ENCODE measurements at places on chromosomes 1 and 21.
A peak's percentile ranks its signal among the peaks of the same experiment; 100 is the strongest.

- no peak for DNase-seq
Measured at GRCh38 chr1:184509105-184509504, 122.3 kb downstream of the C1orf21 start.

- no peak for DNase-seq
Measured at GRCh38 chr1:119634016-119634415, 14.1 kb downstream of the ZNF697 start.

GRCh38 chr1:209737118-209737505 lies 18.7 kb upstream of the TRAF3IP3 start:
- no peak for DNase-seq

GRCh38 chr21:41953831-41954653 lies at the start of gene C2CD2:
TSS of gene C2CD2 (minus strand) at chr21:41954018. CDS start at chr21:41953648, 370 bp downstream.
- DNase-seq, result peak; percentile 47

- no peak for DNase-seq
Measured at GRCh38 chr1:5297180-5297885, 642.9 kb downstream of the AJAP1 start.

GRCh38 chr1:222068101-222068500 lies 326.2 kb upstream of the DUSP10 start:
- no peak for DNase-seq

GRCh38 chr1:78348496-78349284 lies 142.1 kb upstream of the PTGFR start:
- no peak for DNase-seq

GRCh38 chr1:205052690-205053089 lies 9.7 kb downstream of the CNTN2 start:
- DNase-seq, result no peak

- DNase-seq, result no peak
Measured at GRCh38 chr1:77089756-77090155, 129.5 kb downstream of the PIGK start.

DNA sequence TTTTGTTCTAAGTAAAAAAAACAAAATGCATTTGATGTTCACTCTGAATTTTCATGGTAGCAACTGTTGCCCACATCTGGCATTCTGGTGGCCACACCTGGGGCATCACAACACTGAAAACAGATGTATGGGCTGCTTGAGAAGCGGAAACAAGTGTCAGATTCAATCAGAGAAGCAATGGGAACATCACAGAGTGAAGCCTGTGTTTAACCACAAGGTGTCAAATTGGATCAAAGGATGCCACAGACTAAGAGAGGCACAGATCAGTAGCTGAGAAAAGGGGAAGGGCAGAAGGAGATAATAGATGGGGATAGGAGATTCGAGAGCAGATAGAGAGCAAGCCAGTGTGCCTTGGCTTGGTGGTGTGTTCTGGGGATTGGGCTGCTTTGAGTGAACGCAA lies 49.8 kb upstream of the MTF2 start:
- no peak for DNase-seq

DNA sequence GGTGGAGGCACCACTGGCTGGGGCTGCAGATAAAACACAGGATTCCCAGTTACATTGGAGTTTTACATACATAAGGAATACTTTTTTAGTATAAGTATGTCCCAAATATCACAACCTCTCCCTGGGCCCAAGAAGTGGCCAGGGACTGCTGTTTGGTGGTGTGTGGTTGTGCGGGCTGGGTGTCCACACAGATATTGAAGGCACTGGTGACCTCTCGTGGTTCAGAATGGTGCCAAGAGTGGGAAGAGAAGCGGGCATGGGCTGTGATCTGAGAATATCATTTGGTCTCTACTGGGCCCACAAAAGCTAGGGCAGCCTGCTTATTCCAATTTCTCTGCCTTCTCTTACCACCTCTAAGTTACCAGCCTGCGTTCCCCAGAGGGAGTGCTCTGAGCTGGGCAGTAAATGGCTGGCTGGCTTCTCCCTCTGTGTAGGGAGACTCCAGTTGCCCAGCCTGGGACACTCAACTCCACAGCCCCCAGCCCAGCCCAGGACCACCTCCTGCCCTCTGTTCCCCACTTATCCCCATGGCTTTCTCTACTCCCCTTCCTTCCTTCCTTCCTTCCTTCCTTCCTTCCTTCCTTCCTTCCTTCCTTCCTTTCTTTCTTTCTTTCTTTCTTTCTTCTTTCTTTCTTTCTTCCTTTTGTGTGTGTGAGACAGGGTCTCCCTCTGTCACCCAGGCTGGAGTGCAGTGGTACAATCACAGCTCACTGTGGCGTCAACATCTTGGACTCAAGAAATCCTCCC lies 42.8 kb upstream of the RD3 start:
- no peak for DNase-seq

DNA sequence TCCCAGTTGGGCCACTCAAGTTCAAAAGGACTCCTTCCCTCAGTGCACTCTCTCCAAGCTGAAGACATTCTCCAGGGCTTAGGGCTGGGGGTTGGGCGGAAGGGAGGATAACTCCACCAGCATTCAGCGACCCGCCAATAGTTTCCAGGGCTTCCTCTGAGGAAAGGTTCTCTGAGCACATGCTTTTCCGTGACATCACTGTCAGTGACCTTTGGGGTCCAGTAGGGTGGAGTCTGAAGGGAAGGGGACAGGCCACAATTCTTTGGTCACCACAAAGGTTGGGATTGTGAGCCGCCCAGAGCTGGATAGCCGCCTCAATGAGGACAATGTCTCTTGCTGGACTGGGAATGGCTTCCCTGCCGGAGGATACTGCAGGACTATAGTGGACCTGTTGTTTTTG lies 22.8 kb upstream of the RXRG start:
- no peak for DNase-seq

- no peak for DNase-seq
Measured at GRCh38 chr21:17726047-17726829, 92.9 kb downstream of the C21orf91 start.

DNA sequence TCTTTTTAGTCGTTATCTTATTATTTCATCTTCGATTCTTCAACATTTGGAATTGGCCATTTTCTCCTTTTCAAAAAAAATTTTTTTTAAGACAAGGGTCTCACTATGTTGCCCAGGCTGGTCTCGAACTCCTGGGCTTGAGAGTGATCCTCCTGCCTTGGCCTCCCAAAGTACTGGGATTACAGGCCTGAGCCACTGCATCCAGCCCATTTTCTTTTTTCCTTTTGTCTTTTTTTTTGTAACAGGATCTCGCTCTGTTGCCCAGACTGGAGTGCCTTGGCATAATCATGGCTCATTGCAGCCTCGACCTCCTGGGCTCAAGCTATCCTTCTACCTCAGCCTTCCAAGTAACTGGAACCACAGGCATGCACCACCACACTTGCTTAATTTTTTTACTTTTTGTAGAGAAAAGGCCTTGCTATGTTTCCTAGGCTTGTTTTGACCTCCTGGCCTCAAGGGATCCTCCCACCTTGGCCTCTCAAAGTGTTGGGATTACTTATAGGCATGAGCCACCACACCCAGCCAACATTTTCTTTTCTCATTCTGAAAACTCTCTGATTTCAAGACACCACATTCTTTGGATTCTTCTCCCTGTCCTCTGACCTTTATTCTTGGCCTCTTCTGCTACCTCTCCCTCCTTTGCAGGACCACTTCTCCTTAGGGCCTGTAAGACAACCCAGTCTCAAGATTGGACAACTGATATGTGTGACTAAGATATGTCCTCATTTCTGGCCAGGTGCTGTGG lies 6.0 kb upstream of the MAP1LC3C start:
- no peak for DNase-seq

DNA sequence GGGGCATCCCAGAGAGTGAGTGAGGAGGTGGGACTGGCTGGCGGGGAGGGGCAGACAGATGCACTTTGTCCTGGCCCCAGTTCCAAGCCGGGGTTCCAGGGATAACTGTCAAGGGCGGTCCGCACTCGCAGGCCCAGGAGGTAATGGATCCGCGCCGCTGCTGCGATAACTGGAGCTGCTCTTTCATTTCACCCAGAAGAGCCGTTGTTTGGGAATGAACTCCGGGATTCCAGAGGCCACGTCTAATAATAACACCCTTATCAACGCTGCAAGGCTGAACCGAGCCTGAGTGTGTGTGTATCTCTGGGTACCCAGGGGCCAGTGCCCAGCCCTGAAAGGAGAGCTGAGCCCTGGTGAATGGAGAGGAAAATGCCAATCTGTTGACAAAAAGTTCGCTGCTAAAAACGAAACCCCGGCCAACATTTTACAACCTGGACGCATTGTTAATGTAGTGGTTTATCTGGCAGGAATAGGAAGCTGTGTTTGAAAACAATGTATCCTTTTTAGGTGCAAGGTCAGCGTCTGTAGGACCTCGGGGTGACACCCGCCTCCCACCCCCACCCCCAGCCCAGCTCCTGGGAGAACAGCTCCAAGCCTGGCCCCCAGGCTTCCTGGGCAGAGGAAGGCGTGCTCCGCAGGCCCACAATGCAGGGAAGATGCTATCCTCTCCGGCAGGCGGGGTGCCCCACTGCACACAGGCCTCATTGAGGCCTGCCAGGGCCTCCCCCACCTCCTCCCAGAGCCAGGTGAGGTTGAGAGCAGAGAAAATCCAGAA lies 119.7 kb downstream of the PROX1 start:
- DNase-seq, result no peak

- DNase-seq, result no peak
Measured at GRCh38 chr21:31803039-31804007, 69.5 kb upstream of the HUNK start.

DNA sequence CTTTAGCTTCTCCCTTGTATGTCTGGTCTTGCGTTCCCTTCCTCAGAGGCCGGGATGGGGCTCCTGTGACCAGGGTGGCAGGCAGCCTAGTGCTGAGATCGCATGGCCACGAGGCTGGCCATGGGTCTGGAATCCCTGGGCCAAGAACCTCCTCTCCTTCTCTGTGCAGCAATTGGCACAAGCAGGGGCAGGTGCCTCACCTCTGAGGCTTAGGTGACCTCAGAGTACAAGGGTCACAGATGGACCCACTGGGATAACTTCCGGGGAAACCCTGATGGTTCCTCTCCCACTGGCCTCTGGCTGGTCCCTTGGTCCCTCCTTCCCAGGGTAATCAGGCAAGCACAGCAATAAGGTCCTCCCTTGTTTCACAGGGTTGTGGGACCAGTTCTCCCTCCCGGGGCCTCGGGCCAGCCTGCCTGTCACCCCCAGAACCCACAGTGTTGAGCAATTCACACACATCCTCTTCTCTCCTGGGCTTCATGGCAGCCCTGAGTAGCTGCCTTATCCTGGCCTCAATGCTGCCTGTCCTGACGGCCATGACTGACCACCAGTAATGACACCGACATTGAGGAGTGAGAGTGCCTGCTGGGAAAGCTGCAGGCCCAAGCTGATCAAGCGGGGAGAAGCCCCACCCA lies 38.6 kb downstream of the BMP8A start:
- no peak for DNase-seq

- DNase-seq, result no peak
Measured at GRCh38 chr21:41506611-41507520, 1.1 kb downstream of the TMPRSS2 start.

GRCh38 chr1:220922951-220923350 lies 43.7 kb downstream of the HLX start:
- DNase-seq, result no peak

DNA sequence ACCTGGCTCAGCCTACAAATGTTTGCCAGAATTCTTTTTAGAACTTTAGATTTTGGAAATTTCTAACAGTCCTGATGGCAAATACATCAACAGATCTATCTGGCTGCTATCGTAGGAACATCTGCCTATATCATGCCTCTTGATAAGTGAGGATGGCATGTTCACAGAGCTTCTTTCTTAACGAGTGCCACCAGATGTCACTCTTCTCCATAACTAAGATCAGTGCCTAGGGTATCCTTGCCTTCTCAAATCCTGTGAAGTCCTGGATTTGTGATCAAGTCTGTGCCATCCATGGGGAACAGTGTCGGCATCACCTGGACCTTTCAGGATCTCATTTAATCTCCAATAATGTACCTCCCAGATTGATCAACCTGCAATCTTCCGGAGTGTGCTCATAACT lies 36.5 kb upstream of the CD5L start:
- peak; percentile 14 for DNase-seq

DNA sequence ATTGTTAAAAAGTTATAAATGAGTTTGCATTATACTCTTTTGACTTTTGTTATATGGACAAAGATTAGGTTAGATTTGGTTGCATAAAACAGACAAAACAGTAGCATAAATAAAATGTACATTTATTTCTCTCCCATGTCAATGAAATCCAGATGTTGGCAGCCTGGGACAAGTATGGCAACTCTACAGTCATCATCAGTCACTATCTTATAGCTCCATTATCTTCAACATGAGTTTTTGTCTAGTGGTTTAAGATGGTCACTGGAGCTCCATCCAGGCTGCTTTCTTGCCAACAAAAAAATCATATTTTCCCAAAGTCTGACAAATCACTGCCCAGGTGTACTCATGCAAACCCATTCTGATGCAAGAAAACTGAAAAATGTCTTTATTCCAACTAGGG lies 83.8 kb downstream of the CD58 start:
- no peak for DNase-seq

GRCh38 chr1:116504308-116505156 lies 66.3 kb downstream of the CD58 start:
- DNase-seq, result peak; percentile 30

DNA sequence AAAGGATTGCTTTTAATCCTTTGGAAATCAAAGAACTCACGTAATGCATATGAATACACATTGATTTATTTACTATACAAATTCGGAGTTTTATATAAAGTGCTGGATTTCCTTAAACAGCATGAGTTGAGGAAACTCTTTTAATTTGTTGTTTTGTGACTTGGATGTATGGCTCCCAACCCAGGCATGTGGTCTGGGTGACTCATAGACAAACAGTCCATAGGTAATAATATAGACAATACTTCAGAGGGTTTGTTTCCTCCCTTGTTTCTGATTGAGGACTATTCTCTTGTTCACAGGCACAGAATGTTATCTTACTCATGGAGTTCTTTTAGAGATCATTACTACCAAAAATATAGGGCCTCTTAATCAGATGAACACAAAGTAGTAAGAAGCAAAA lies 43.8 kb downstream of the XPR1 start:
- no peak for DNase-seq

GRCh38 chr1:198185759-198186158 lies 29.0 kb downstream of the NEK7 start:
- no peak for DNase-seq

DNA sequence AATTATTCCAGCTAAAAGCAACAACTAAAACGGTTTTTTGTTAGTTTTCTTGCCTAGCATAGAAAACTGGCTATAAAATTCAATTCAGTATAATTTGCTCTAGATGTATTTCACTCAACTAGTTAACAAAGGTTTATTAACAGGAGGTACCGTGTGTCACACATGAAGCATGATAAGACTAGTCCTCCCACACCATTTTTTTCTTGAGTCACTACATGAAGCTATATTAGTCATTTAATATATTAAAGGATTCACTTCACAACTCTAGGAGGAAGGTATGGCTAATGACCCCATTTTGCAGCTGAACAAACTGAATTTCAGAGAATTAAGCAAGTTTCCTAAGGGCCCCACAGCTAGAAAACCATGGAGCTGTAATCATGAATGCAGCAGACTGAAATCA lies 307.8 kb upstream of the USP25 start:
- no peak for DNase-seq
